ENCODE measurements at places on chromosomes 3 and 15.

- no peak for DNase-seq
These were observed 45.7 kb downstream of the PGBD4 start for GRCh38 chr15:34147371-34148140.

- DNase-seq: no peak
These were observed 42.8 kb downstream of the TLE3 start for GRCh38 chr15:70054884-70055387.

- DNase-seq: peak; percentile 15
These were observed 19.7 kb upstream of the LMOD3 start for GRCh38 chr3:69142090-69142489.

GRCh38 chr15:28098766-28099554 lies at the start of gene OCA2:
Gene OCA2 (minus strand): TSS chr15:28099315. CDS start chr15:28081874, 17,441 bp downstream.
- peak; percentile 68 for DNase-seq

DNA sequence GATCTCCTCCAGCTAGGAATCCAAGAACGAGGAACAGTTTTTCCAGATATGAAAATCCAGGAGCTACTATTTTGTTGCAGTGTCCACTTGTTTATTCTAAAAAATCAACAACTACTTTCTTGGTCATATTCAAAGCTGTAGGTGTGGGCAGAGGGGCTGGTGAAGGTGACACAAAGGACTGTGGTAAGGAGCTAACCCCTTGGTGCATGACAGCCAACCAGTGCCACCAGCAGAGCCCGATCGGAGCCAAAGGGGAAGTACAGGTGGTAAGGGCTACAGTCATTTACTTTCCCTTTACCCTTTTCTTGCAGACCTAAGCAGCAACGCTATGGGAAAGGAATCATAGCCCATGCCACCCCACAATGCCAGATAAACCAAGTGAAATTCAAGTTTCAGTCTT lies 30.7 kb downstream of the PLA1A start:
- no peak for DNase-seq

- DNase-seq: peak; percentile 36
These were observed 15.8 kb downstream of the ABHD17C start for GRCh38 chr15:80710635-80711554.

- peak; percentile 71 for DNase-seq
These were observed 1036.6 kb downstream of the NTRK3 start for GRCh38 chr15:87219650-87220615.

DNA sequence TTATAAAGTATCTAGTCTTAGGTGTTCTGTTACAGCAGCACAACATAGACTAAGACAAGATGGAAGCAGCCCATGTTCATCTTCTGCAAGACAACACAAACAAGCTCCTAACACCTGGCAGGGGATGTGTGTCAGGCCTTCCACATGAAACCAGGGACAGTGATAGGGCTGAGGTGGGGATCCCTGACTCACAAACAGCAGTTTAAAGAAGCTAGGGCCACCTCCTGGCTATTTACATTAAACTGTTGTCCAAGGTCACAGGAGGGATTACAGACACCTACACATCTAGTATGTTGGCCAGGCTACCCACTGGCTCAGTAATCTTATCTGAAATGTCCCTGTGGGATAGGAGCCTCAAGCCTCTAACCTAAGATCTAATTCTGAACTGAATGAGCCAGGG lies 211.3 kb downstream of the MINAR1 start:
- DNase-seq: no peak
